ENCODE measurements at places on chromosomes 5 and 9.

DNA sequence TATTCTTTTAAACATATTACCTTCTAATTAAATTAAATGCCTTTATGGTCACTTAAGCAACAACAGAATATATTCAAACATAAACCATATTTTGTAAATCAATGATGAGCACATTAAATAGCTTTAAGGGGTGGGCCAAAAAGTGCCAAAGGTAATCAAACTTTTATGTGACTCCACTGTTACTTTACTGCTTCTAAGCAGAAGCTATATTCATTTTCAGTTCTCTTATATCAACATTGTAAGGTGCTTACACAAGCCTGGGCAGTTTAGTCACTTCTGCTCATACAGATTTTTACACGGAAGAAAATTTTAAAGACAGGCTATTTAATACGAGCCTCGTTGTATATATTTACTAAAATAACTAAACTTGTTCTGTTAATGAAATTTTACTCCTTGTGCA is 29.9 kb downstream of the RFX3 start:
- no peak for DNase-seq

GRCh38 chr9:101225271-101225670 is 159.5 kb downstream of the BAAT start:
- no peak for DNase-seq

GRCh38 chr5:24804221-24804681 is 159.5 kb upstream of the CDH10 start:
- DNase-seq = no peak

- DNase-seq = no peak
Observed at GRCh38 chr5:82800826-82801225, 276.4 kb downstream of the TMEM167A start.

DNA sequence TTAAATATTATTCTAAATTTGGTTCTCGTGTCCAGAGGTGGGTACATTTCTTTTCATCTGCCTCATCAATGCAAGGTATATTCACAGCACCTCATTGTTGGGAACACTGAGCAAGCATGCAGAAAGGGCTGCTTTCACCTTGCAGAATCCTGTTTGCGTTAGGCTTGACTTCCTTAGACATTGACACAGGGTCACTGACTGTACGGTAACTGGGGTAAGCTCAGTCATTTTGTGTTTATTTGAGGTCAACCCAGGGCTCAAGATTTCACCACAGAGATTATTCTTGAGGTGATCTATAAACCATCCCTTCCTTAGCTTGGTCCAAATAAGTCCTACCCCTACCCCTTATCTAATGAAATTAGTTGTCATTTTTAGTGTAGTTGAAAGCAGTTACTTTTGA is 1.7 kb upstream of the PTPDC1 start:
- no peak for DNase-seq

- DNase-seq = no peak
Observed at GRCh38 chr9:131610231-131610761, 65.0 kb downstream of the PRRT1B start.

- no peak for DNase-seq
Observed at GRCh38 chr9:21432672-21433425, 7.4 kb upstream of the IFNA1 start.

DNA sequence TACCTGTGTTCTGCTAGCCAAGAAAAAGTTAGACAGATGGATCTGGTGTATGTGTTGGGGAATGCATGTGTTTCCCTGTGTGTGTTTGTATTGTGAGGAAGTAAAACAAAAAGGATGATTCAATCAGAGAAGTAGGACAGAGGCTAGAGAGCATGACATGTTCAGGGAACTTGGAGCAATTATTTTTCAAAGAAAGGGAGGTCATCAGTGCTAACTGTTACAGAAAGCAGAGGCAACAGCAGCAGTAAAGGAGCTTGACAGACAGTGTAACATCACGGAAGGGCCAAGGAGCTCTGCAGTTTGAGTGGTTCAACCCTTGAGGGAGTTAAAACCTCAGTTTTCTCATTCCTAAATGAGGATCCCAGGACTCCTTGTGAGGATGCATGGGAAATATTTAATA is 13.2 kb downstream of the SPINK1 start:
- no peak for DNase-seq

DNA sequence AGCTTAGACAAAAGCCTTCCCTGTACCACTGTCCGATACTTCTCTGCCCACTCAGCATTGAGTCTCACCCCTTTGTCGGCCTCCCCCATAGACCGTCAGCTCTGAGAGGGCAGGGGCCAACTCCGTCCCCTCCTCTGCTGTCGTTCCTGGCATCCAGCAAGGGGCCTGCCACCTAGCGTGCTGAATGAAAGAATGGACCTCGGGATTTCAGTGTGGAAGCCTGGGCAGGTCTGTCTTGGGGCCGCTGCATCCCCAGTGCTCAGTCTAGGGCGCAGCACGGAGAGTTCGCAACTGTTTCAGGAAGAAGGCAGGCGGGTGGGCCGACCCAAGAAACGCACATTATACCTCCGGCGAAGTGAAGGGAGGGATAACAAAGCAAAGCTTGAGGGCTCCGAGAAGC is 1.5 kb upstream of the TOR1B start:
- DNase-seq = no peak

- DNase-seq = no peak
Observed at GRCh38 chr9:136695435-136695895, 8.2 kb upstream of the AGPAT2 start.
